Naive thymus-derived CD4-positive, alpha-beta T cell (primary cell): ENCODE measurements at places on chromosomes 16 and 17. TPM values are rescaled to one million over a fixed set of nuclear protein-coding genes. Genes with fewer than 3 reads are reported as not detected.

The MYL11 gene
- total RNA-seq = 1.6 TPM

The OTOP3 gene
- not detected for total RNA-seq

- no peaks in the 10 kb centered on the region for H3K36me3 ChIP-seq
- DNase-seq = peak; percentile 73
- peaks cover 43% of the 10 kb centered on the region for H3K4me1 ChIP-seq
- peak overlapping the region; percentile 44 for H3K4me3 ChIP-seq
- H3K27ac ChIP-seq = peak overlapping the region; percentile 66
These were observed 238.1 kb downstream of the MRTFB start for GRCh38 chr16:14309001-14309886.

The RPS2 gene
- total RNA-seq = 3,376 TPM

GRCh38 chr17:43314611-43315011 lies 80.8 kb upstream of the RNU2-1 start:
- H3K27me3 ChIP-seq = no peaks in the 10 kb centered on the region
- H3K4me3 ChIP-seq = no peak overlapping the region
- no peaks in the 10 kb centered on the region for H3K4me1 ChIP-seq
- no peaks in the 10 kb centered on the region for H3K36me3 ChIP-seq
- no peak overlapping the region for H3K27ac ChIP-seq
- DNase-seq = no peak

The HSF4 gene
- 15.5 TPM for total RNA-seq

DNA sequence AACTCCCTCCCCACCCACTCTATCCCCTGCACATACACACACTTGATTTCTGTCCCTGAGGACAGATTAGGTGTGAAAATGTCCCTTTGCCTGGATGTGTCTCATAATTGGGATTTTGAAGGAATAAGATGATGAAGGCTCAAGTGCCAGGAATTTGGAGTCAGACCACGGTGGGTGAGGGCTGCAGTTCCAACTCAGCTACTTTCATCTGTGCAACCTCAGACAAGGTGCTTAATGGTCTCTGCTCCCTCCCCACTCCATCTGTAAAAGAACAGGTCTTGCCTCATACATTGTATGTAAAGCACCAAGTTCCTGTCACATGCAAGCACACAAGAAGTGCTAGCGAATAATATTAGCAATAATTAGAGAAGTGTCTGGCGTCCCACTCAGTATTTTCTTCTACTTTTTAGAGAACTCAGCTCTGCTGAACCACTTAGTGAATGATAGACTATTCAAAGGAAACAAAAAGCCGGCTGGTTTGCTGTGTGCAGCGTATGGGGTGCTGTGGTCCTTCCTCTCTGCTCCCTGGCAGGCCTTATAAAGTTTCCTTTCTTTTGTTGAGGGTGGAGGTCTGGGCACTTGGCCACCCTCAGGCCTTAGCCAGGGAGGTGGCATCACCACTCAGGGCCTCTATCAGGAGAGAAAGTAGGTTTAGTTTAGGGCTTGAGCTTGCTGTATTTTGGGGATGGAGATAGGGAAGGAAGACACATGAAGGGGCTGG lies 6.4 kb downstream of the TBX4 start:
- no peaks in the 10 kb centered on the region for H3K4me1 ChIP-seq
- peaks cover 7% of the 10 kb centered on the region for H3K27me3 ChIP-seq
- DNase-seq = no peak
- no peak overlapping the region for H3K4me3 ChIP-seq

The GEMIN4 gene
- total RNA-seq = 19.6 TPM

DNA sequence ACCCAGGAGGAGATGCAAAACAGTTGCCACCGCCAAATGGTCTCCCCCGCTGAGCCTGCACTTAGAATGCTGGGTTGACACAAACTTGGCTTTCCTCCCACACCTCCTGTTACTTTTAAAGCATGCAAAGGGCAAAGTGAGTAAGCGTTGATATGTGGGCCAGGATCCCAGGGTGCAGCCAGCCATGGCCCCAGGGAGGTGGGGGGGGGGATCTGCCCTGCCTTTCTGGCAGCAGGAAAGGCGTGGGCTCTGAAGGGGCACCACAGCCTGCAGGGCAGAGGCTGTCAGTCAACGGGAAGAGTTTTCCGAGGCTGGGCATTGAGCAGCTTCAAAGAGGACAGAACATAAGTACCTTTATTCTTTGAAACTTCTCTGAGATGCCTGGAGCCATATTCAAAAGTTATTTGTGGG lies 142.3 kb downstream of the ABCC12 start:
- H3K4me3 ChIP-seq = no peak overlapping the region
- no peaks in the 10 kb centered on the region for H3K27me3 ChIP-seq
- H3K4me1 ChIP-seq = no peaks in the 10 kb centered on the region
- no peak for DNase-seq

The ZFHX3 gene
- total RNA-seq = 1.5 and 1.6 TPM in 2 replicates
